CD4-positive, alpha-beta memory T cell (primary cell): ENCODE measurements at places on chromosomes 16 and 17. TPM values are rescaled to one million over a fixed set of nuclear protein-coding genes. Genes with fewer than 3 reads are reported as not detected.

CTRB1 gene
- polyA plus RNA-seq = not detected

HBA2 gene
- polyA plus RNA-seq = 0.83 TPM

FLII gene
- polyA plus RNA-seq = 204 TPM

NOS2 gene
- polyA plus RNA-seq = 0.14 TPM

VTN gene
- polyA plus RNA-seq = not detected

CNGB1 gene
- polyA plus RNA-seq = not detected

ACAP1 gene
- polyA plus RNA-seq = 264 TPM

CCL1 gene
- not detected for polyA plus RNA-seq

KIF19 gene
- polyA plus RNA-seq = 2.3 TPM

MAF gene
- polyA plus RNA-seq = 4.7 TPM

KRTAP17-1 gene
- not detected for polyA plus RNA-seq

LPCAT2 gene
- not detected for polyA plus RNA-seq

DNA sequence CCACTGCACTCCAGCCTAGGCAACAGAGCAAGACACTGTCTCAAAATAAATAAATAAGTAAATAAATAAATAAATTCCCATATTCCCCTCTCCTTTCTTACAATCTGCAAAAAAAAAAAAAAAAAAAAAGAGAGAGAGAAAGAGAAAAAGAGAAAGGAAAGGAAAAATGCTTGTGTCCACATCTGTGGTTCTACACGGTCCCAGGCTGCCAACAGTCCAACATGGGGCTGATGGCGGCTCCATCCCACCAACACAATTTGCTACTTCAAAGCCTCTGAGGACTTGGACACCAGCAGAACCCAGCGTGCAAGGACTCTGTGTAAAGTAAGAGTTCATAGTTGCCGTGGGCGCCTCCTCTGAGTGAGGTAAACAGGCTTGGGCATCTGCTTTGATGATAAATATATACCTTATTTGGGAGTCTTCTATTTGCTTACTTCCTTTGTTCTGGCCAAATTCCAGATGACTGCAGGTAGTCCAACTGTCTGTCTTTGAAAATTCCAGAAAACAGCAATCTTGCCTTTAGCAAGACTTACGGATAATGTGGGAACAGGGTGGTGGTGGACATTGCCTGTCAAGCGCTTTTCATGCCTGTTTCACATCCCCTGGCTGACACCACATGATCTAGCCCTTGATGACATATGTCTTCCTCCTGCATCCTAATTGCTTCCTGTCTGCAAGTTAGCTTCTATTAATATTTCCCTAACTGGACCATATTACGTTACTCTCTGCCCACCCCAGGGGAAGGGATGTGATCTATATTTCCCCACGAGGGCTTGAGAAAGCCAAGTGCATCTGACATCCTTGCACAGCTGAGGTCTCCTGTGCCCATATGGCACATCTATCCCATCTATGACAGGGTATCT is 10.1 kb downstream of the LITAF start:
- no peak for DNase-seq

GRCh38 chr17:44775838-44776621 is 17.2 kb downstream of the ADAM11 start:
- no peak for DNase-seq

DNA sequence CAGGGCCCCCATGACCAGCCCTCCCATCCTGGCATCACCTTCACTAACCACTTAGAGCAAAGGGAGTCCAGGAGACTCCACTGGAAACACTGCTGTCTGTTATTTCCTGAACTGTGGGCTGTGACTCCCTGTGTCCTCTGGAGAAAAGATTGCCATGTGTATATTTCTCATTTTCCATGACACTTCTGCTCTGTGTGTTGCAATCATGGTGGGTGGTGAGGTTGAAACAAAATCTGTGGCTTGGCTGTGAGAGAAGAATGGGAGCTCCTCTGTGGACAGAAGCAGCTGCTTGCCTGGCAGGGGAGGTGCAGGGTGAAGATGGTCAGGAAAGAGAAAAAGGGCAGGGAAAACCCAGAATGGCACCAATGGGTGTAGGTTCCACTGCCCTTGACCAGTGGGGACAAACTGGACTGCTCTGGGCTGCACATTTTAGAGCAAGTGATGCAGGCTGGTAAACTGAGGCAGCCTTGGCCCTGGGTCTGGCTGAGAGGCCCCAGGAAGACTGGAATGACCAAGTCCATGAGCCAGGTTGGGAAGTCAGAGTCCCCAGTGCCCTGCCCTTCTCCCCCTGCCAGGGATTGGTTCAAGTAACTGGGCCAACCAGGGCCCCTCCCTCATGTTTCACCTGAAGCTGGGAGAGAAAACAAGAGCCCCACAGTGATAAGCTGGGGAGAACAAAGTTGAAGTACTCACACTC is 314.3 kb downstream of the C16orf95 start:
- no peak for DNase-seq

DNA sequence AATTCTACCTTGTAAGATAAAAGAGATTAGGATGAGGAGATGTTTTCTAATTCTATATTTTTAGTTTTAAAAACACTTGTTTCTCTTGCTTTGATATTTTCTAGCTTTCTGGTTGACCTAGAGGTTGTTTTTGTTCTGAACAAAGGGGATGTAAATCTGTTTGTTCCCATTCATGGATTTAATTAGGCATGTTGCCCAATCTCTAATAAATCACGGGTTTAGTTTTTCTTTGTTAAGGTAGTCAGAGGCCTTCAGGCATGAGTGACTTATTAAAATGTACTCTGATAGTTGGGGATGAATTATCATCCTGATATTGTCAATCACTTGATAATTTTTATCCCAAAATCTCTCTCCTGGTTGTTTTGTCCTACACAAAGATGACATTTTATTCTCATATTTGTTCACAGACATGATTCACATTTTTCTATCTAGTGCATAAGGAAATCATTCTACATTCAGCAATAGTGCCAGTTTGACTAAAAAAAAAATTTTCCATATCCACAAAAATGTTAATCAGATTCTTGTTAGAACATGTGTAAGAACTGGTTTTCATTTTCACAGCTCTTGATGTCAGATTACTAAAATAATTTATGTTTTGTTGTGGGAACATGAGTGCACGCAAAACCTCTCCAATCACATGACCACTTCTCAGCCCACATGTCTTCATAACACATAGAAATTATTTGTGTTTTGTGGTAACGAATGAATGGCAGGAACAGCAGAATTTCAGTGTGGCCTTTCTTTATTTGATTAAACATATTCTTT is 95.7 kb upstream of the AKTIP start:
- no peak for DNase-seq

DNA sequence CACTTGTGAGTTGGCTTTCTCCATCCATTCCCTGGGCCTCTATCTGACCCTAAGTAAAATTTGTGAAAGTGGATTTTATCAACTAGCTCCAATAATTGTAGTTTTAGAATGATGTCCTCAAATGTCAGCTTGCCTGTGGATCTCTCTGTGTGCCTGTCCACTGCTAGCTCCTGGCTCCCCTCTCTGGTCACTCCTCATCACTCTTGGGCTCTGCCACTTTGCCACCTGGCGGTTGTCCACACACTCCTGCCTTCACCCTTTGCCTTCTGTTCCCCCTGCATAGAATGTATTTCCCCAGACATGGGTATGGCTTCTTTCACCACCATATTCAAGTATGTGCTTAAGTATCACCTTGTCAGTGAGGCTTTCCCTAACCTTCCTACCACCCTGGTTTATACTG is 19.8 kb downstream of the ANKFN1 start:
- no peak for DNase-seq

DNA sequence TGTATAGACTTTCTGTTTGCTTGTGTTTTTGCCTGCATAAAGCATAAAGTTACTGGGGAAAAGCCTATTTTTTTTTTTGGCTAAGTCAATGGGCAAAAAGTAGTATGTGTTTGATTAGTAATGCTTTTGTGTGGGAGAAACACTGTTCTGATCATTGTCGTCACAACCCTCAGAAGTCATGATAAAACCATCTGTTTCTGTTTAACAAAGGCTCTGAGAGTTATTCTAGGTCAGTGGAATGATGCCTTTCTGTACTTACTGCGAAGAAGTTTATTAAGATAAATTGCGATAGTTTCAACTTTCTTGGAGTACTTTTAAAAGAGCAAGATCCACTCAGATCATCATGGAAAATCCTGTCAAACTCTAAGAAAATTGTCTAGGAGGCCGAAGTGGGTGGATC is 80.9 kb downstream of the PRKCA start:
- no peak for DNase-seq

DNA sequence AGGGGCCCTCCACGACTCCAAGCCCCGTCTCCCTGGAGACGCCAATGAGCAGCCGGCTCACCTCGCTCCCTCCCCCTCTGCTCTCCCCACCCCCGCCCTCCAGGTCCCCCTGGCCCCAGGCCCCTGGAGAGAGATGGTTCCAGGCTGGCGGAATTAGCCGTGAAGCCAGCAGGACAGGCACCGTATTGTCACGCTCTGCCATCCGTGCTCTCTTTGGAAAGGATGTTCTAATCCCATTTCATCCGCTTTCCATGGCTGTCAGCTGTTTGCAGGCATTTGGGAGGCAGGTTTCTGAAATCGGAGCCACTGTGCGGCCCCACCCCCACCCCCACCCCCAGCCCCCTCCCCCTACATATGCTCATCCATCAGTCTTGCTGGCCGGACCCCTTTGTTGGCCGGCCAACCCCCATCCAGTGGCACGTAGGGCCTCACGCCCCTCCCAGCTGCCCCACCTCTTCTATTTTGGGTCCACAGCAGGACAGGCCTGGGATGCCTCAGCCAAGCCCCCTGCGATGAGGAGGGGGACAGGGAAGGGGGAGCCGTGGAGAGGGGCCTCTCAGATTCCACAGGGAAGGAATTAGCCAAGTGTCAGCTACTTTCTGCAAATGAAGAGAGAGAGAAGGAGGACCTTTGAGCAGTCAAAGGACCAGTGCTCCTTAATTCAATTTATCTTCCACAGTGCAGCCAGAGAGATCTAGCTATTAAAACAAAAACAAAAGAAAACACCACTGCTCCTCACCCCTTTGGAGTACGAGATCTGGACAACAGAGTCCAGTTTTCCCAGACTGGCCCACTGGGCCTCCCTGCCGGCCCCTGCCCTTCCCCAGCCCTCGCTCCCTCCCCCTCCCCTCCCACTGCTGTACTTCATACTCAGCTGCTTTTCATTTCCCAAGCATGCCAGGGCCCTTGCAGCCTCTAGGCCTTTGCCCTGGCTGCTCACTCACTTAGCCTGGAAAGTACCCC is 30.7 kb downstream of the SDK2 start:
- no peak for DNase-seq

GRCh38 chr16:83797013-83797412 is 10.8 kb upstream of the HSBP1 start:
- DNase-seq = no peak

- no peak for DNase-seq
Observed at GRCh38 chr16:400061-400591, 1.6 kb upstream of the DECR2 start.

DNA sequence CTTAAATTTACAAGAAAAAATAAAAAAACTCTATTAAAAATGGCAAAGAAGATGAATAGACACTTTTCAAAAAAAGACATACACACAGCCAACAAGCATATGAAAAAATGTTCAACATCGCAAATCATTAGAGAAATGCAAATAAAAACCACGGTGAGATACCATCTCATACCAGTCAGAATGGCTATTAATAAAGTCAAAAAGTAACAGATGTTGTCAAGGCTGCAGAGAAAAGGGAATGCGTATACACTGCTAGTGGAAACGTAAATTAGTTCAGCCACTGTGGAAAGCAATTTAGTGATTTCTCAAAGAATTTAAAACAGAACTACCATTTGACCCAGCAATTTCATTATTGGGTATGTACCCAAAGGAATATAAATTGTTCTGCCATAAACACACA is 31.4 kb downstream of the CAPNS2 start:
- DNase-seq = no peak

DNA sequence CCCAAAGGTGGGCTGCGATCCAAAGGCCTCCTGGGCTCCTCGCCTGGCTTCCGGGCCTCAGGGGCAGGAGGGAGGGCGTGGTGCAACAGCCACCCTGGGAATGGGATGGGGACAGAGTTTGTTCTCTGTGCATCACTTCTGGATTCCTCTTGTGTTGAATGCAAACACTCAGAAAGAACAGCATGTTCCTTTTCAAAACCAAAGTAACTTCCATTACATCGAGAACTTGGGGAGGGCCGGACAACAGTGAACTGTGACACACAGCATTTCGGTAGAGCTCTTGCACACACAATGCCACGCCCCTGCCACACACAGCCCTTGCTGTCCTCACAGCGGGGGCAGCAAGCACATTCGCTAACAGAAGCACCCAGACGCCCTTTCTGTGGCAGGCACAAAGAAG is 36.1 kb upstream of the FASN start:
- DNase-seq = no peak

DNA sequence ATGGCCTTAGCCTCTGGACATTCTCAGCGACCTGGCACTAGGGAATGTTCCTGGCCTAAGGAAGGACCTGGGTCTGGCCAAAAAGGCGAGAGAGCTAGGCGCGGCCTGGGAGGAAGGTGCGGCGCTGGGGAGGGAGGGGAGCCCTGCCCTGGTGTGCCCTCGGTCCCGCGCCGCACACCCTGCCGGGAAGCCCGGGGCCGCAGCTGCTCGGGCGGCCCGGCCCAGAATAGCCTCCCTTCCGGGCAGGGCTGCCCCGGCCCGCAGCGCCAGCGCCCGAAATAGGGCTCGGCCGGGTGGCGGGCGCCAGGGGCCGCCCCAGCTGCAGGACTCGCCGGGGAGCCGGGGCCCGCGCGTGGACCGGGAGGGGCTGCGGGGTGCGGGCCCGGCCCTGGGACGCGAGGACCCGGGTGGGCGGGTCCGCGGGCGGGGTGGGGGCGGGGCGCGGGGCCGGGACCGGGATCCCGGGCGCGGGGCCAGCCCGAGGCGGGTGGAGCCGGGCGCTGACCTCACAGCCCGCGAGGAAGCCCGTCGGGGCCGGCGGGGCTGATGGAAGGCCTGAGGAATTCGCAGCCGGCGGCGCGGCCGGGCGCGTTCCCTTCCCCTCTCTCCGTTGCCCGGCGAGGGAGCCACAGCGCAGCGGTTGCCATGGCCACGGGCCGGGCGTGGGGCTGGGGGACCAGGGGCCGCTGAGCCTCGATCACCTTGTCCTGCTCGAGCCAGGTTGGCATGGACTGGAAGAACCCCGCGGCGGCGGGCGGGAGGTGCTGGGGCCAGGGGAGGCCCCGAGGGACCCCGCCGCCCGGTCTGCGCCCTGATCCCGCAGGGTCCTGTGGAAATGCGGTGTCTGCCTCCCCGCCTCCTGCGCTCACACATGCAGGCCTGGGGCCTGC is 18.1 kb downstream of the SOCS3 start:
- DNase-seq = no peak

DNA sequence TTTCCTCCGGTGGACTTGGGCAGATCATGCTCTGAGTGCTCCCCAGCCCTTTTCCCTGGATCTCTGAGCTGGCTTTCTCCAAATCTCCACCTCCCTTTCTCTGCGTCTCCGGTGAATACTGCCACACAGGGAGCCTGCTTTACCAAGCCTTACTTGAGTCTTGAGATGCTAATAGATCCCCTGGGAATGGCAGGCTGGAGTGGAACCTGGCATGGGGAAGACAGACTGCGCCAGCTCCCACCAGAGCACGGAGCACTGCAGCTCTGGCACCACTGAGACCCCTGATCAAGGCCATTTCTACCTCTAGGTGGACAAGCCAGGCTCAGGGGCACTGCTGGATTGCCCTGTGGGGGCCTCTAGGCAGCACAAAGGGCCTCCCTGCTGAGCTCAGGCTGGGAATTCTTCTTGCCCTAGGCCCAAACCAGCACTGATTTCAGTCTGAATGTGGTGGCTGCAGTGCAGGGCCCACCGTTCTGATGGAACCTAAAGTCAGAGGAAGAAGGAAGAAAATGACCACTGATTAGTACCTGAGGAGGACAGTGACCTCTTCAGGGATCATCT is 74.3 kb upstream of the CRHR1 start:
- no peak for DNase-seq

- DNase-seq = no peak
Observed at GRCh38 chr17:3038941-3039340, 24.5 kb downstream of the OR1D5 start.
